ENCODE measurements at places on chromosomes 6 and 20.

DNA sequence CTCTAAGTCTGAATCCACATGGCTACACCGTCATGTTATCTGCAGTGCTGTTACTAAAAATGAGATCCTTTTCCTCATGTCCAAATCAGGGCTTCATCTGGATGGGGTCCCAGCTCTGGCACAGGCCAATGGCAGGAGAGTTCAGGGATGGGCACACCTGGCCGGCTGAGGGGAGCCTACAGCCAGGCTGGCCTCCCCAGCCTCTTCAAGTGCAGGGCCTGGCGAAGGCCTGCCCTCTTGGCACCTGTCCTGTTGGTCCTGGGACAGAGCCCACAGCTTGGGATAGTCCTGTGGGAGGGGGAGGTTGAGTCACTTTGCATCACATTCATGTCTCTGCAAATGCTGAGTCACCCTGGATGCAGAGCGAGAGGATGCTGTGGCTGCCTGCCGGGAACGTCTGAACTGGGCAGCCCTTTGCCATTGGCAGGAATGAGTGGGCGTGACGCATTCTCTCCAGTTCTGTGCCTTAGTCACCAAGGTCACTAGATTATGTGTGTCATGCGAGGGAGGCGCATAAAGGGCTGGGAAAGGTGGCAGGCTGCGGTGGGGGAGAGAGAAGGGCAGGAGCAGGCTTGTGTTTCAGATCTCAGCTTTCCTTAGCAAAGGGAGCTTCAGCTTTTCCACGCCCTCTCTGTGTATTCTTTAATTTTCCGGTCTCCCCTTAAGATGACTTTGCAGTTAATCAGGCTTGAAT lies 223.2 kb upstream of the ECI2 start:
- DNase-seq = peak; percentile 99

- no peak for DNase-seq
Measured at GRCh38 chr20:55790178-55790577, 215.1 kb downstream of the CBLN4 start.

GRCh38 chr6:14408446-14408845 lies 290.9 kb downstream of the CD83 start:
- DNase-seq = no peak

DNA sequence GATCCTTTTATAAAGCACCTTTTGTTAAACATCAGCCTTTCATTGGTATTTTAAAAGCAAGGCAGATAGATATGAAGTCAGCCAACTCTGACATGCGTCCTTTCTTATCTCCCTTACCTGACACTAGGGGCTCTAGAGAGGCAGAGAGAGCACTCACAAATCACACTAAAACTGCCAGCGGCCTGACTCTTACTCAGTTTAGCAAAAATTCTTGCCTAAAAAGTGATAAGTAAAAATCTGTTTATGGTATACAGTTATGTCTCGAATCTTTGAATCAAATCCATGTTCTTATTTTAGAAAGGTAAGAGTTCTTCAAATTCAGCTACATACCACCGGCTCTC lies 10.4 kb upstream of the TDRD6 start:
- no peak for DNase-seq

- no peak for DNase-seq
Measured at GRCh38 chr6:134261766-134262165, 56.1 kb downstream of the SGK1 start.

GRCh38 chr6:153852481-153852880 lies 186.6 kb upstream of the OPRM1 start:
- DNase-seq = no peak

DNA sequence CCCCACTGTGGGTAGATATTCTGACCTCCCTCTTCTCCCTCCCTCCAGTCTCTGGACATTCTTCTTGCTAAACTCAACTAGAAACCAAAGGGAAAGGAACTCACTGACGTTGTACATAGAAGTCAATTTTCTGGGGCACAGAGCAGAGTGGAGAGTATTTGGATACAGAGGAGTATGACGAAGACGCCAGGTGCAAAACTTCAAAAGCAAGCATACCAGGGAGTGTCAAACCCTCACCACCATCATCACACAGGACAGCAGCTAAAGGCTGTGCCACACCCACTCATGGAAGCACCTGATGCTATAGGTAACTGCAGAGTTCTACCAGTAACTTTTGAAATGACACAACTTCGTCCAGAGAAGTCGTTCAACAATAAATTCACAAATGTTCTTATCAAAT lies 64.8 kb downstream of the FYN start:
- DNase-seq = no peak

- DNase-seq = no peak
Measured at GRCh38 chr6:142925575-142926110, 19.3 kb downstream of the HIVEP2 start.

DNA sequence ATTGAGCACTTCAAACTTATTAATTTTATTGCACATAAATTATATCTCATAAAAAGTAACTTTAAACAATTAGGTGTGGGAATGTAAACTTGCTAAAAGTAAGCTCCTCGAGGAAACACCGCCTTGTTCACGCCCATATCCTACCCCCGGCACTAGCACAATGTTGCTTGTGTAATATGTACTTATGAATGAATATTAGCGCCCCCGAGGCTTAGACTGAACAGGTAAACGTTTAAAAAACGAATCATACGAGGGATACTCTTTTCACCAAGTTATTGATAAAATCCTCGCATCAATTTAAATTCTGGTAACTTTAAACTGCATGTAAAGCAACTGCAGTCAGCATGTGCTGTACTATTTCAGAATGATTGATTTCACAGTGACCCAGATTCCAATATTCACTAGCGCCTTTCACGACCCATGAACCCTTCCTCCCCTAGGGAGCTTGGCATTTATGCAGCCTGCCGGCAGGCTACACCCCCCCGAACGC lies 637 bp downstream of the TFB1M start:
- no peak for DNase-seq

GRCh38 chr20:59780494-59781185 lies 152.8 kb downstream of the SYCP2 start:
- no peak for DNase-seq

DNA sequence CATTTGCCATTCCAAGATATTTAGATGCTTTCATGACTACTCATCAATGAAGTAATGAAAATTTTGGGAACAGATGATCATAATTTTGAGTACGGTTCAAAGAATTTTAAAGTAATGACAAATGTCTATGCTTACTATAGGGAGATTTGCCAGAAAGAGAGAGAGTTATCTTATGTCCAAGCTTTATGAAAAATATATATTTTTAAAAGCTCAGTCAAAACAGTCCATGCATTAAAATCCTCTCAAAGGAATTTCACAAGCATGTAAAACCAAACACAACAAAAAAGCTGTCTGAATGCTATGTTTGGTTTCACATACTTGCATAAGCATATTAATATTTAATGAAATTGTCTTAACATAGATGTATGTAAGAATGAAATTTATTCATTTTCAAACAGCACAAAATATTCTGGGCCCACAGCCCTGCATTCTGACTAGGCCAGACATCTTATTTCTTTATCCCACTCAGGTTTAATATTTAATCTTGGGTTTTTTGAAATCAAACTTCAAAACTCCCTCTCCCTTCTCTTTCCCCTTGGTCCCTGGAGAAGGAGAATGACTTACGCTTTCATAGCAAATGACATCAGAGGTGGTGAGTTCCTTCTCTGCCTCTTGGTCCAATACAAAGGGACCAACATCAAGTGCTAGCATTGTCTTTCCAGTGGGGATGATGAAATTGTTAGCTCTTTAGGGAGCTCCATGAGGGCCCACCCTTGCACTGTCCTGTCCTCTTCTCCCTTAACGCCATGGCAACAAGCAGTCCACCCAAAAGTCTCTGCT lies 94.2 kb downstream of the ADAT2 start:
- no peak for DNase-seq

- DNase-seq = no peak
Measured at GRCh38 chr20:18645851-18646250, 58.0 kb downstream of the DTD1 start.

DNA sequence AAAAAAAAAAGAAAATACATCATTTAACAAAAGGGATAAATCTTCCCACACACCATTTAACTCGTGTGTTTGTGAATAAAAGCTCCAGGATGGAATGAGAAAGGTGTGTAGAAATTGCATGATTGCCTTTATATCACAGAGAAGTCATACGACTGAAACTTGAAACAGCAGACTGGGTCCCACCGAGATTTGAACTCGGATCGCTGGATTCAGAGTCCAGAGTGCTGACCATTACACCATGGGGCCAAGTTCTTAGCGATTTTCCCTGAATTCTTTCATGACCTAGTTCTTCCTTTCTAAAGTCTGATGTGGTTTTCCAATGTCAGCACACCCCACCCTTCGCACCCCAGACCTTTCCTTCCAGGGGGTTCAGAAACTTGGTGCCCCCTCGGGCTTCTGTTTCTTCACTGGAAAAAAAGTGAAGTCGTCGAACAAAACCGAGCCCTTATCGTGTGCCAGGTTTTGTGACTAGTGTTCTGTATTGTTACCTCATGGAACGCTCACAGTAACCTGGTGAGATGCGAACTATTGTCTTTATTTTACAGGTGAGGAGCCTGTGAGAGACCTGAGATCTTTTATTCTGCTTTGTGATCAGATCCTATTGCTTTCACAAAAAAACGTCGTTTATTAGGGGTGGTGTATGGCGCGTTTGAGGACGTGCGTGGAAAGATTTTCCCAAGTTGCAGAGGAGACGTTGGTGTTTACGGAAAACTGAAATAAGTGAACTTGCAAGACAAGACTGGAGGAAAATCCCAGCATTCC lies 120.8 kb downstream of the OR2B2 start:
- DNase-seq = peak; percentile 82

DNA sequence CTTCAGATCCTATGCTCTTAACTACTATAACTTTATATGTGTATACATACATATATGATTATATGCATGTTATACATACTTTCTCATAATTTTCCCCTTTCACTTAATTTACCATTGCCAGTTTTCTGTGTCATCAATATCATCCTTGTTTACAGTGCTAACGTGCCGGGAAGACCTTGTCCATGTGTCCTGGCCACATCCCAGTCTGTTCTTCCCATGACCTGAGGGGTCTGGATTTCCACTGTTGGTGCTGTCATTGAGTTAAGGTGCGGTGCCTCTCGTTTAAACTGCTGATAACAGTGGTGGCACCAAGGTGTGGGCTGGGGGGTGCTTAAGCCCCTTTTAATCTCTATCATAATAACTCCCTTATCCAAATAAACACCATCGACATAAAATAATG lies 8.5 kb upstream of the SDCBP2 start:
- no peak for DNase-seq

DNA sequence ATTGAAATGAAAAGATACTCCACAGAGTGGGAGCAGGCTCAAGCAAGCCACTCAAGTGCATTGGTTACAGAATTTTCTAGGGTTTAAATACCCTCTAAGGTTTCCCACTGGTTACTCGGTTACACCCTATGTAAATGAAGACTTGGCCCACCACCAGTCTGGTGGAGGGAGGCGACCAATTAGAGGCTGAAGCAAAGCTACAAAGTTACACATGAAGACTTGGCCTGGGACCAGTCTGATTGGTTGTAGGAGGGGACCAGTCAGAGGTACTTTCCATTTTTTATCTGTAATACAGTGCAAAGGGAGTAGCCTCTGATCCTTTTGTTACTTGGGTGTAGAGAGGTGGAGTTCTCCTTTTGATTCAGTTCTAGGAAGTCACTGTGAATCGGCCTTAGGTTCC lies 7.6 kb downstream of the SRSF12 start:
- no peak for DNase-seq

DNA sequence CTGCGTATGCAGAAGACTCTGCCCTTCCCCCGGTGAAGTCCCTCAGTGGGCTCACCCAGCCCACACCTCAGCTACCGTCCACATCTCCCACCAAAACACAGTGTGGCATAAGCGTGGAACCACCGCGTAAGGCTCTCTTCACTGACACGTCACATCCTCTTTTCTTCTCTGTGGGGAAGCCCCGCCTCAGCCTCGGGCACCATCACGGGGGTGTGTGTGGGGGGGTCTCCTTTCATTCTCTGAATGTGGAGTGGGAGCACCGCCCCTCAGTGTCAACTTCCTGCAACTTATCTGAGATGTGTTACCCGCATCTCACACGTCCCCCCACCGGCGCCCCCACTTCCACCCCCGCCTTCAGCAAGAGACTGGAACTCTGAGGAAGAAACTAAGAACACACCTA lies 388.4 kb upstream of the JARID2 start:
- no peak for DNase-seq

DNA sequence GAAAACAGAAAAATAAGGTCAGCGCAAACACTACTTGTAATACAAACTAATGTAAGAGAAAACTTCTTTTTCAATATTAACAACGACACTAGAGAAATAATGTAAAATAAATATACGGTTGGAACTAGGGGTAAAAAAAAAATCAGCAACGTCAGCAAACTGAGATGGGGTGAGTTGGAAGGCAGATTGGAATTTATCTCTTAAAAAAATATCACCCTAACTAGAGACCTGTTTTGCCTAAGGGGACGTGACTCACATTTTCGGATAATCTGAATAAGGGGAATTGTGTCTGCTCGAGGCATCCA lies 705 bp upstream of the UTRN start:
- no peak for DNase-seq

- no peak for DNase-seq
Measured at GRCh38 chr6:90411292-90411781, 114.7 kb upstream of the BACH2 start.

- no peak for DNase-seq
Measured at GRCh38 chr6:128570680-128571063, 50.3 kb upstream of the PTPRK start.

DNA sequence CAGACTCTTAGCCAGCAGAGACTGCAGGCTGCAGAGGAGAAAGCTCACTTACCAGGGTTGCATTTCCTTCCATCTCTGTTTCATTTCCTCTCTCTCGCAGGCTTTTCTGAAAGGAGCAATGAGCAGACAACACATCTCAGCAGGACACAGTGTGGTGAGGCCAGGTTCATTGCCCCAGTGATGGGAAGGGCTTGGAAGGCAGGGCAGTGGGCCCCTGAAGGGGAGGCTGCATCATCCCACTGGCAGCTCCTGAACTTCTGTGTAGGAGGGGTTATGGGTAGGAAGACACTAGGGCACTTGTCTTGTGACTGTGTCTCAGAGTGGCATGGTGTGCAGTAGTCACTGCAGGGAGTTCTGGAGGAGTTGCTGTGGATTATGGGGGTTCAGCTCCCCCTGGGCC lies 246.8 kb downstream of the QKI start:
- DNase-seq = no peak

DNA sequence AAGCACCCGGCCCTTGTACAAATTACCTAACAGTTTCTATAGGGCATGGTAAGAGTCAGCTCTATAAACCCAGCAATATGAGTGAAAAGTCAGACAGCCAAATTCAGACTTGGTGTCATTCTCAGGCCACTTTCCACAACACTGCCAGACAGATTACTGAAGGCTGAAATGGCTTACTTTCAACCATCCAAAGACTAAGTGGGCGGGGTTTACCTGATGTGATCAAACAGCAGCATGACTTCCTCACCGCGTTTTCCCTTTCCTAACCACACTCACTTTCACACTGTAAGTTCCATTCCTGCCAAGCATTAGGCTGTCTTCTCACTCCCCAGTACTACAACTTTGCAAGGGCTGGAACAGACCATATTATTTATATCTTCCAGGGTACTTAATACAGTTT lies 85.9 kb downstream of the SMLR1 start:
- DNase-seq = no peak

DNA sequence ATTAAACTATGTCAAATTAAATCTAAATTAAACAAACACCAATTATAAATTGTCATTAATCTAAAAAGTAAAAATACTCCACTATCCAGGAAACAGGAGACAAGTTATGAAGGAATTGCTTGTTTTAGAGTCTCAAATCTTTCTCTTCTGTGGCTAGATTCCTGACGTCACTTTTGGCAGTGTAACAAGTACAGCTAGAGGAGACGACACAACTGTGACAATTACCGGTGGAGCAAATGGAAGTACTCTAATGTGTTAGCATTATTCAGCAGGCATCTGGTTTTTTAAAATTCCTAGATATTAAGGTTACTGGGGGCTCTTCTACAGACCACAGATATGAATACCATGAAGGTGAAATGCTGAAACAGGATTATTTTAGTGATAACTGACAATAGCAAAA lies 1042.7 kb downstream of the EPHA7 start:
- no peak for DNase-seq

Data from NCI-H460 (cell line).